ENCODE measurements at places on chromosomes 13 and 19.

DNA sequence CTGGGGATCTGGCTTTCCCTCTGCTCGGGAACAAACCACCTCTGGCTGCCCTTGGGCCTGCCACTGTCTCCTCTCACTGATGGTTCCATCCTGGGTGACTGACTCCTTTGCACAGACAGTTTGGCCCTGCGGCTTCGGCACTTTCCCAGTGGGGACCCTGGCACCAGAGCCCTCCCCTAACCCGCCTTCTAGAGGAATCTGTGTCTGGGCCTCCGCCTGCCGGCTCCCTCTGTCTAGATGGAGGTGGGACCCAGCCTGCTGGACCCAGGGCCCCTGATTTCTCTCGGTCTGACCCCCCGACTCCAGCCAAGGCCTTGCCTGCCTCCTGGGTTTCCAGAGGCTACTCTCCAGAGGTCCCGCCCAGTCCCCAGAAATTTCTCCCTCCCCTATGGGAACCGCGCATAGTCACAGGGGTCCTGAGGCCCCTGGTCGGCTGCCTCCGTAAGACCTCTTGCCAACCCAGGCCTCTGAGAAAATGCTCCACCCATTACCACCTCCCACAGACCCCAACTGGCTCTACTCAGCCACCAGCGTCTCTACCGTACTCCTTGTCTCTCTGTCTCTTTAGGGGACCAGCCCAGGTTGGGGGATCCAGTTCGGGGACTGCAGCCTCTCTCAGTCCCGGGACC is 2.7 kb downstream of the CCDC106 start:
- no peak for DNase-seq

DNA sequence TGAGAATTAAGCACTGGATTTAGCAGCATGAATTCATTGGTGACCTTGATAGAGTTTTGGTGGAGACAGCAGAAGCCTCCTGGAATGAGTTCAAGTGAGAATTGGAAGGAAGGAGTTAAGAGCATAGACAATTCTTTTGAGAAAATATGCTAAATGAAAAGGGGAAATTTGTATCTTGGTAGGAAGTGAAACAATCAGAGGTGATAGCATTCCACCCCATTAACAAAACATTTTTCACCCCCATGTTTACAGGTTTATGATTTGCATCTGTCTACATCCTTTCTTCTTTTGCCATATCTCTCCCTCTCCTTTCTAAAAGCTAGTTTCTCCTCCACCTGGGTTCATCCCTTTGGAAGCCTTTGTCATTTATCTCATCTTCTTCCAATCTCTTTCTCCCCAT is 27.5 kb downstream of the LNX2 start:
- no peak for DNase-seq

GRCh38 chr13:98992355-98992754 is 14.5 kb upstream of the DOCK9 start:
- peak; percentile 25 for DNase-seq

DNA sequence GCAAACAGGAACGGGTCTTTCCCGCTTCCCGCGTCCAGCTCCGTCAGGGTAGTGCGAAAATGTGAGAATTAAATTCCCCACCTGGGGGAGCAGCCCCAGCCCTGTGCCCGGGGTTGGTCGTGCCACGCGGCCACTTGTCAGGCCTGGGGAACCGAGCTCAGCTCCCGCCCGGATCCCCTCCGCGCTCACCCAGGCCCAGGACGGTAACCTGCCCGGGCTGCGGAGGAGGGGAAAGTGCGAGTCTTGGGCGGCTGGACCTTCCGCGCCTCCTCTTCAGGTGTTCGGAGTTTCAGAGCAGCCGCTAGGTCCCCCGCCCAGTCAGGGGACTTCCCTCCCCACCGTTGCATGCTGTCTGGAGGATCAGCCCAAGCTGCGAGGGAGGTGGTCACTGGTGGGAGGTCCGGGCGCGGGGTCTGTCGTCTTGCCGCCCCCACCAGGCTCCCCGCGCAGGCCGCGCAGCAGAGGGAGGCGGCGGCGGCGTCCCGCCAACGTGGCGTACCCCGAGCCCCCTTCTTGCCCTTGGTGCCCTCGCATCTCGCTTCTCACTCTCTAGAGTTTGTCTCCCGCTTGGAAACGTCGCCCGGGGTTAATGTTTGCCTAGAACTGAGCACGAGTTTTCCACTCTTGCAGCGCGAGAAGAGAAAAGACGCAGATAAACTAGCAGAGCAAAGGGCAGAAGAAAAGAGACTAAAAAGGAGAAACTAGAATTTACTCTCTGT is 8.1 kb downstream of the URAD start:
- DNase-seq, result no peak

DNA sequence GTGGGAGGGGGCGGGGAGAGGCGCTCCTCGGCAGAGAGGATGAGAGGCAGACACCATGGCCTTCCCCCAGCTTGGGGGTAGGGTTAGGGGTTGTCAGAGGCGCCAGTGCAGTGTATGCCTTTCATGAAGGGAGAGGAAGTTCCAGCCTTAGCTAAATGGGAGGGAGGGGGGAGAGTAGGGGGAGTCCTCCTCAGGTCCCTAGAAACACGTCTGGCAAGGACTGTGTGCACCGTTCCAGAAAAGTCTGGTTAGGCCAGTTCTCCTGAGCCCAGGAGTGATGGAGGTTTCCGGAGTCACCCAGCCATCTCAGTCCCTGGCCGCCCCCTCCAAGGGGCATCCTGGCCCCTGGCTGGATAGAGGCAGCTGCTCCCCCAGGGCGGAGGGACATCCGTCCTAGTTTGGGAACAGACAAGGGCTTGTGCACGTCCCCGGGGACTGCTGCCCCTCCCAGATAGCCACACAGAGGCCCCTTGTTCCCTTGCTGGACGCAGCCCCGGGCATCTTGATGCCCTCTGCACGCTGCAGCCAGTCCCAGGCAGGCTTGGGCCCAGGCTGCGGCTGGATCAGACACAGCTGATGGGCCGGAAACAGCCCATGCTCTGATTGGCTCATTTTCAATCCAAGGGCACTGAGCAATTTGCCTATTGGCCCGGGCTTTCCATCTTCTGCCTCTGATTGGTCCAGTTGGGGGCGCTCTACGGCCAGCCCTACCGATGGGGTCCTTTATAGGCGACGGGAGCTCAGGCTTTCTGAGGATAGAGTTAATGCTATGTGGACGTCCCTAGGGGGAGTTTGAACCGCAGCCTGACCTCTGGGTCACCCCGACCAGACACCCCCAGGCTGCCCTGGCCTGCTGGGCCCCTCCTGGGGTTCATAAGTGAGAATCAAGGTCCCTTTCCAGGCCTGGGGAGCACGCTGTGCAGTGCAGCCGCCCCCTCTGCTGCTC is 3.8 kb downstream of the S1PR2 start:
- peak; percentile 61 for DNase-seq

GRCh38 chr13:112642090-112642460 is 47.8 kb upstream of the ATP11A start:
- DNase-seq, result no peak

- DNase-seq, result no peak
Measured at GRCh38 chr13:65314008-65314407, 1916.1 kb downstream of the PCDH9 start.

GRCh38 chr13:45472171-45472705 is 7.5 kb downstream of the COG3 start:
- peak; percentile 52 for DNase-seq

DNA sequence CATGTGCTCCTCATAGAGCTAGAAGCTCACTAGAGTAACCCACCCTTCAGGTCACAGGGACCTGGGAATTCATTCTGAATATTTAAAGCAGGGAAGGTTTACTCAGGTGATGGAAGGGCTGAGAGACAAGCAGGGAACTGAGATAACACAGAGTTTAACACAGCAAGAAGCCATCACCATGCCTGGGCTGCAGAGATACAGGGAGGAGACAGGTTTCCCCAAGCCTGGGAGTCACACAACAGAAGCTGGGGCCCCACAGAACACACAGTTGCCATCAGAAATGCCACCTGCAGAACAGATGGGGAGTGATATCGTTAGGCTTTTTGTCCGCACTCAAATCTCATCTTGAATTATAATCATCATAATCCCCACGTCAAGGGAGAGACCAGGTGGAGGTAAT is 7.9 kb upstream of the CYSLTR2 start:
- no peak for DNase-seq

DNA sequence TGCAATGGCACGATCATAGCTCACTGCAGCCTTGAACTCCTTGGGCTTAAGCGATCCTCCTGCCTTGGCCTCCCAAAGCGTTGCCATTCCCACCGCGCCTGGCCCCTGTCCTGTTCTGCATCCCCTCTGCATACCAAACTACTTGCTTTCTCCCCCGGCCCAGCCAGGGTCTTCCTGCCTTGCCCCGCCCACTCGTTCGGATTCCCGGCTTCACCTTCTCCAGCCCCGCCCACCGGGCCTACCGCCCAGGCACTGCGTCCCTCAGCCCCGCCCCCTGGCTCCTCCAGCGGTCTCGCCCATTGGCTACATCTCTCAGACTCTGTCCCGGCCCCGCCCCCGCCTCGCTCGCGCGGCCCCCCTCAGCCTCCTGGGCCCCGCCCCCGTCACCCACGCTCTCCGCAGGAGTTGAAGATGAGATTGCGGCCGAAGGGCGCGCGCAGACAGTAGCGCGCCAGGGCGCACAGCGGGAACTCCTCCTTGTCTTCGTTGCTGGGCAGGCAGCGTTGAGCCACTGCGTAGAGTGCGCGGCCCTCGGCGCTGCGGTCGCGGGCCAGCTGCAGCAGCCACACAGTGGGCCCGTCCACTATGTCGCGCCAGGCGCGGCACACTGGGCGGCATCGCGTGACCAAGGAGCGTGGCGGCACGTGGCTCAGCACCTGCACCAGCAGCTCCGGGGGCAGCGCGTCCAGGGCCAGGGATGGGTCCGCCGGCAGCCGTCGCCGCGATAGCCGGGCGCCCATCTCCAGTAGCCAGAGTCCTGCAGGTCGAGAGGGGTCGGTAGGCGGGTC is 19.0 kb downstream of the MRPS12 start:
- peak; percentile 78 for DNase-seq

- DNase-seq, result no peak
Measured at GRCh38 chr13:30234619-30235162, 72.7 kb downstream of the KATNAL1 start.

- peak; percentile 25 for DNase-seq
Measured at GRCh38 chr13:102799426-102800144, 666 bp downstream of the BIVM start.

DNA sequence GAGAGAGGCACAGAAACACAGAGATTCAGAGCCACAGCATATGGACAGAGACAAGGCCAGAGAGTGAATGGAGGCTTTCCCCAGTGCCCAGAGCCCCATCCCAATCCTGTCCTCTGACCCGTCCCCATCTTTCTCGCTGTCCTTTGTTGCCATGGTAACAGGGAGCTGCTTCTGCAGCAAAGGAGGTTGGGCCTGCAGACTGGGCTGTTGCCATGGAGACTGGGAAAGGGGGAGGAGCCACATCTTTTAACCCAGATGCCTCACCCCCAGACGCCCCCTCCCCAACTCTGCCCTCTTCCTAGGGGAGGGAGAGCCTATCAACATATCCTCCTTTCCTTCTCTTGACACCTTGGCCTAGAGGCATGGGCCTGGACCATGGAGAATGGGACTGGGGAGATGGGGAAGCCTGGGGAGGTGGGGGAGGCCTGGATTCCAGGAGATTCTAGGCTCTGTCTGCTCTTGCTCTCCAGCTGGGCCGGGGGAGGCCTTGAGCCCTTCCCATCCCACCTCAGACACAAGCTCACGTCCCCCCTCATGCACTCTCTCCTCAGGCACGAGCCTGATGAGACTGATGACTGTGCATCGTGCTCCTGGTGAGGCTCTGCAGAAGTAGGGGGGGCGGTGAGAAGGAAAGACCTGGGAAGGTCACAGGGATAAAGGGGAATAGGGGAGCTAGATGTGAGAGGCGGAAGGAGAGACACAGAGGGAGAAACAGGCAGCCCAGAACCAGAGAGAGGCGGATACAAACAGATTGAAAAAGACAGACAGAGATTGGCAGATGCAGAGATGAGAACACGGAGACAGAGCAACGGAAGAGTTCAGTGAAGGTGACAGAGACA is 2.1 kb upstream of the ATP1A3 start:
- no peak for DNase-seq

DNA sequence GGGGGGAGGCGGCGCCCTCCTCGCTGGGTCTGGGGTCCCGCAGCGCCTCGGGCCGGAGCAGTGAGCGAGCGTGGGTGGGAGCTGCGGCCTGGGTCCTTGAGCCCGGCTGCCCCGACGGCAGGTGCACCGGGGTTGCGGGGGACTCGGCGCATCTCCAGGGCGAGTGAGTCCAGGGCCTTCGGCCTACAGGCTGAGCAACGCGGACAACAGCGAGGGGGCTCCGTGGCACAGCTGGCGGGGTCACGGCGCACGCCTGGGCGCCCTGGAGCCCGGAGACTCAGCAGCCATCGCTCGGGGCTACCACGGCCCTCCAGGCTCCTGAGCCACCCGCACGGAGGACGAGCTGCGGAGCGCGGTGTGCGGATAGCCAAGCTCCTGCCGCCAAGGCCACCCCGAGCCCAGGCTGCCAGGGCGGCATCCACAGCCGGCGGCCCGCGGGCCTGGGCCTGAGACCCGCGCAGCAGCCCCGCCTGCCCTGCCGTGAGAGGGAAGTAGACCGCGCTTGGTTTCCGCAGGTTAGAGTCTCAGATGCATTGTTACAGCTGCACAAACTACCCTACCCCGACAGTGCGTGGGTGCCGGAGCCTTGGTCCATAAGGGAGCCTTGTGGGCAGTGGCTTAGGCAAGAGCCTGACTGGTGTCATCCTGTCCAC is 253.9 kb upstream of the SGCG start:
- no peak for DNase-seq

DNA sequence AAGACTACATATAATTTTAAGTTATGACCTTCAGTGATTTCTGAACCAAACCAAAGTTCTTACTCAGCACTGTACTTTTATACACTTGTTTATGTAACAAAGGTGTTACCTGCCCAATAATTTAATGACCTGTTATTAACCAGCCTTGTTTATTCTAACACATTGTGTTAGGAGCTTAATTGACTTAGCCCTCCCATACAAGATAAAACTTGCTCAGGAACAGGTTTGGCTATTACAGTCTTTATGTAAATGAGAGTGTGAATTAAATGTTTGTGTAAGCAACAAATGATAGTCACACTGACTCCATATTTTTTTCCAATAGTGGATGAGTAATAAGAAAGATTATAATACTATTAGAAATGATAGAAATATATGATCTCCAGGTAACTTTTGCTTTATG is 51.8 kb upstream of the MYCBP2 start:
- no peak for DNase-seq

DNA sequence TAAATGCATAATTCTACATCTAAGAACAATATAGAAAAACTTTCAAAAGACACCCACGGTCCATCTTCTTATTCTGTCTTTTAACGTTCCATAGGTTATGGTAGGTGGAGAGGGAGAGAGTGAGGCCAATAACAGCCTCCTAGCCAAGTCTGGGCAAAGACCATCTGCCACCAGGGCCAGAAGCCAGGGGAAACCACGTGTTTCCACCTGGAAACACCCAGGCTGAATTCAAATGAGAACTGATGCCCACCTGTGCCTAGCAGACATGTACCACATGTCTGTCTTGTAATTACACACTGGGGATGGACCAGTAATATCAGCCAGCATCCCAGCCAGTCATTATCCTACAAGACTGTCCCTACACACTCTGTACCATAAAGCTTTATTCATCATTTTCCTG is 1573.1 kb downstream of the EFNB2 start:
- no peak for DNase-seq

- DNase-seq, result no peak
Measured at GRCh38 chr19:13705928-13706447, 58.3 kb upstream of the MRI1 start.
